Glomerular endothelial cell (primary cell): ENCODE measurements at places on chromosomes 2 and 18. TPM values are rescaled to one million over a fixed set of nuclear protein-coding genes. Genes with fewer than 3 reads are reported as not detected.

The BIN1 gene
- 65.2 and 72.2 TPM in 2 replicates for total RNA-seq

The ORMDL1 gene
- total RNA-seq, result 47.8 and 70.6 TPM in 2 replicates

The VIT gene
- not detected in 2 replicates for total RNA-seq

The CKAP2L gene
- 2.5 and 4.4 TPM in 2 replicates for total RNA-seq
